ENCODE measurements at places on chromosomes 2 and 18.

- DNase-seq, result no peak
Measured at GRCh38 chr2:164073101-164074074, 337.6 kb upstream of the FIGN start.

GRCh38 chr2:173400760-173401159 lies 46.1 kb downstream of the CDCA7 start:
- DNase-seq, result no peak

DNA sequence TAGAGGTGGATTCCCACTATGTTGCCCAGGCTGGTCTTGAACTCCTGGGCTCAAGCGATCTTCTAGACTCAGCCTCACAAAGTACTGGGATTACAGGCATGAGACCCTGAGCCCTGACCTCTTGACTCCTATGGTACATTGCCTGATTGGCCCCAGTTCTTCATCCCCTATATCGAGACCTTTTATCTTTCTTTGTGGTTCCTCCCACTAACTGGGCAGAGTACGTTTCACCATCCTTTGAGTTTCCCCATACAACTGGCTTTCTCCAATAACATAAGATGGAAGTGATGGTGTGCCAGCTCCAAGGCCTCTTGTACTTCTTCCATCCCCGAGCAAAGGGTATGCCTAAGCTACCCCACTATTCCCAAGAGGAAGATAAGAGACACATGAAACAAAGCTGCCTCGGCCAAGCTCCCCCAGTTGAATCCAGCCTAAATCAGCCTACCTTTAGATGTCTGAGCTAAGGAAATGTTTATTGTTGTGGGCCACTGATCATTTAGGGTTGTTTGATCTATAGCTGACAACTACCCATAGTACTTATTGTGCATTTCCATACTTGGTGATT lies 8.3 kb upstream of the TMEM247 start:
- DNase-seq, result no peak

DNA sequence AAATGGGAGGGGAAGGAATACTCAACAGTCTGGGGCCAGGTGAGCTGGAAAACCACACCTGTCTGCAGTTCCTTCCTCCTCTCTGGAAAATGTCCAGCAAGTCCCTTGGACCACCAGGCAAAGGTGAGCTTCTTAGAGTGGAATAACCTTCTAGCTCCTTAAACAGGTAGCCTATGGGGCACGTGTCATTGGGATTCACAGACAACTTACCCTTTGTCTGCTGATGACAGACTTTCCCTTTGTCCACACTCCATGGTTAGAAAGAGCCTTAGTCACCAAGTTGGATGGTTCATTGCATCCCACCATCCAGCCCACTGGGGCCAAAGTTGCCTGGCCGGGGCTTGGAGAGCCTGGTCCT lies 98.0 kb upstream of the ITGA6 start:
- no peak for DNase-seq

- DNase-seq, result no peak
Measured at GRCh38 chr18:1240701-1241100, 336.0 kb downstream of the ADCYAP1 start.

GRCh38 chr2:45370369-45370768 lies 240.7 kb downstream of the SRBD1 start:
- no peak for DNase-seq

DNA sequence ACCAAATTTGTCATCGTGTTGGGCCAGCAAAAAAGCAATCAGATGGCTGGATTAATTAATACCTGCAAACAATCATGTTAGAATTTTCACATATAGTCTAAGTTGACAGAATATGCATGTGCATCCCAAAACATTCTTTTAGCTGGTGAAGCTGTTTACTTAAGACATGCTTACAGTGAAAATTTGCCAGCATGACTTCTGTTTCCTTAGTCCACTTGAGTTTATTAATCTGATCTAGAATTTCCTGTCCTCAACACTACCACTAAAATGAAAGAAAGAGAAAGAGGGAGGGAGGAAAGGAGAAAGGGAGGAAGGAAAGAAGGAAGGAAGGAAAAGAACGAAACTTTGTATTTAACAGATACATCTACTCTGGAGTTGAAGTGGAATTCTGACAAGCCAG lies 2109.9 kb upstream of the PIK3C3 start:
- no peak for DNase-seq

GRCh38 chr18:26794230-26795101 lies 71.0 kb downstream of the AQP4 start:
- no peak for DNase-seq
